GM12878 (cell line): ENCODE measurements at places on chromosomes 13 and 19. TPM values are rescaled to one million over a fixed set of nuclear protein-coding genes. Genes with fewer than 3 reads are reported as not detected.

CLDN10 gene
- polyA plus RNA-seq: 0.17 TPM in 1 of 2 replicates, not detected in the other

GRCh38 chr19:12946092-12946721, 545 bp downstream of the RAD23A start:
- DNase-seq: no peak

DNA sequence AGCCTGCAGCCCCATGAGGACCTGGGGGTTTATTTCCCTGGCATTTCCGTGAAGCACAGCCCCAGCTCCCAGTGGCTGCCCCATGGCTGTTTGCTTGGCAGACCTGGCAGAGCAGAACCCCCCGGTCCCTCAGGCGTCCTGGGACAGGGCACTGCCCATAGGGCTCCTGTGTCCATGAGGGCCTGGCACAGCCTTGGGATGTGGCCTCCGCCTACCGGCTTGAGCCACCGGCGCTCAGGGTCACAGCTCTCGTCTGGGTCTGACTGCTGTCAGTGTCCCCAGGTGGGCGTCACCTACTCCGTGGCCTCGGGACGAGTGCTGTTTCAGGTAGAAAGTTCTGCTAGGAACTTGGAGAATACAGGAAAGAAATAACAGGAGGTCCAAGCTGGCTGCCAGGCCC, 52.8 kb downstream of the MYO9B start:
- no peak for DNase-seq

- DNase-seq: no peak
Observed at GRCh38 chr19:45917421-45918091, 3.0 kb upstream of the NANOS2 start.
